ENCODE measurements at places on chromosomes 16 and 17.

- DNase-seq, result no peak
Observed at GRCh38 chr17:33745047-33745760, 452.1 kb upstream of the ASIC2 start.

DNA sequence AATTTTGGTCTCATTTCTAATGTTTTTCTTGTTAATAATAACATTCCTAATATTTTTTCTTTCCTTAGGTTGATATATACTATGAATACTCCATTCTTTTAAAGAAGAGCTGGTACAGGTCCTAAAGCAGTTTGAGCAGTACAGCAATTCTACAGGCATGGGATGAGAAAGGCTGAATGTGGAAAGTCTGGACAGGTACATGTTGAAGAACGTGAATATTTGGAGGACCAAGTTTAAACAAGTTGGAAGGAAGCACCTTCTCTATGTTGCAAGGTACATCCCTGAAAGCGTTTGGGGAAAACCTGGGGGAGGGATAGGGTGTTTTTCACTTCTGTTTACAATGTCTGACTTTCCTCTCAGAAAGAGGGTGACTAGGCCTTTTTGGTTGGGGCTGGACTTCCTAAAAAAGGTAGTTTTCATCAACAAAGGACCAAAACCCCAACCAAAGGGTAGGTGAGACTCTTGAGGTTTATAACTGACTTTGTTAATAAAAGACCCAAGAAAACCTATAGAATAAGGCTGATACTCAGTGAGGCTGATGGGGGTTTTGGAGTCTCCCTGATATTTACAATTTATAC is 95.9 kb upstream of the AXIN2 start:
- no peak for DNase-seq

DNA sequence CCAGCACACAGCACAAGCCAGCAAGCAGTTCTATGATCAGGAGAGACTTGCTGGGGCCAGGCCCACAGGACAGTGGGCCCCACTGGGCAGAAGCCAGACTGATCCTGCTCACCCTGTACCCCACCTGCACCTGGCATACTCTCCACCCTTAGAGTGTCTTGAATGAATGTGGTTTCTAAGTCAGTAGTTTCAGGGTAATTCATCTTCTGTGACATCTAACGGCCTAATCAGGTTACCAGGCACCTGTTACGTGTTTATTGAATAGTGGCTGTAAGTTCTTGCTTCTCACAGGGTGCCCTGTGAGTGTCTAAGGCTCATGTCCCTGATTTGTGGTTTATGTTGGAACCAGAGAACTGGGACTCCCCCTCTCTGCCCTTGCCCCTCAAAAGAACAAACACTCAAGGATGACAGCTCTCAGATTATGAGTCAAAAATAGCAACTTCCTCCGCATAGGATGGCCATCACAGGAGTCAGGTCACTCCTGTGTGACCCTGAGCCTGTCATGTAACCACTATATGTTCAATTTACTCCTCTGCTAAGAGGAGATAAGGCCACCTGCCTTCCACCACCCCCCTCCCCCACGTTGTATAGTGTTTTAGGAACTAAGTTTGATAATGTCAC is 7.0 kb upstream of the OR2C1 start:
- no peak for DNase-seq

- no peak for DNase-seq
Observed at GRCh38 chr17:63222655-63223054, 223.5 kb downstream of the CYB561 start.

GRCh38 chr16:51391798-51392511 is 240.9 kb upstream of the SALL1 start:
- DNase-seq, result no peak

DNA sequence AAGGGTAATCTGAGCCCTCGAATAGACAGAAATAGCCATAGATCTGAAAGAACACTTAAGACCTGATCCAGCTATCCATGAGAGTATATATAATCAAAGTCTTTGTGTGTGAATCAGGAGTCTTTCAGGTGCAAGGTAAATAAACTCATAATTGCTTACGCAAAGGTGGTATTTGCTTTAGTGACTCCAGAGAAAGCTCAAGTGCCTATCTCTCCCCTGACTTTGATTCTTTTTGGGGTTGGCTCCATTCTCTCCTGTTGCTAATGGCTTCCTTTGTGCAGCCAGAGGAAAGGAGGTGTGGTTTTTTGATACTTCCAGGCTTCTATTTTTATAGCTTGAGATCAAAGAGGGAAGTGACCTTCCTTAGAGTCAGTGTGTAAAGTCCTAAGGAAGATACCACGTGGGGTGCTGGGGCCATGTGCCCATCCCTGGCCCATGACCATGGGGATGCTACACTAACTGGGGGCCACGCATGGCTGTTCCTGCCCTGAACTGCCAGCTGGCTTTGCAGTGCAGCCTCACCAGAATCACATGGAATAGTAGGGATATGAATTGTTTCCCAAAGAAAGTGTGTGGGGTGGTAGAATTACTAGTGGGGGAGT is 45.8 kb downstream of the TENT4B start:
- no peak for DNase-seq

GRCh38 chr17:68391561-68392268 is 65.6 kb downstream of the WIPI1 start:
- DNase-seq, result no peak

DNA sequence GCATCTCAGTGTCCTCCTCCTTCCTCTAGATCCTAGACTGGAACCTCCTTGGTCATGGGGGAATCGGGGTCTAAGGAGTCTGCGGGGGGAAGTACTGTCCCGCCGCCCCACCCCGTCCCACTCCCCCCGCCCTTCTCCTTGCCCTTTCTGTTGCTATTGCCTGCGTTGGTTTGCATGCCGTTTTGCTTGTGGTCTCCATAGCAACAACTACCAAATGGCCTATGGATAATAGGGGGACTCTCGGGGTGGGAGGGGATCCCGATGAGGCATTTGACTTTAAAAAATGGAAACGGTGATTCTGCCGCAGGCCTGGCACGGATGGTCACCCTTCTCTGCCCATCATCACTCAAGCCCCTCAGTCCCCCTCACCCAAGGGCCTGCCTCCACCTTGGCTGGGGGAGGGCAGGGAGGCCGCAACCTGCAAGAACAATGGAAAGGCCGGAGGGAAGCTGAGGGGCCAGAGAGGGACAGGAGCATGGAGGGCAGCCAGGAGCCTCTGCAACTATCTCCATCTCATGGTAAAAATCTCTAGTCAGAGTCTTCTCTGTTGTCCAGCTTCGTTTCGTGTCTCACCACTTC is 231.4 kb upstream of the TNRC6C start:
- no peak for DNase-seq

GRCh38 chr16:15966836-15967546 is 17.6 kb downstream of the ABCC1 start:
- peak; percentile 93 for DNase-seq

DNA sequence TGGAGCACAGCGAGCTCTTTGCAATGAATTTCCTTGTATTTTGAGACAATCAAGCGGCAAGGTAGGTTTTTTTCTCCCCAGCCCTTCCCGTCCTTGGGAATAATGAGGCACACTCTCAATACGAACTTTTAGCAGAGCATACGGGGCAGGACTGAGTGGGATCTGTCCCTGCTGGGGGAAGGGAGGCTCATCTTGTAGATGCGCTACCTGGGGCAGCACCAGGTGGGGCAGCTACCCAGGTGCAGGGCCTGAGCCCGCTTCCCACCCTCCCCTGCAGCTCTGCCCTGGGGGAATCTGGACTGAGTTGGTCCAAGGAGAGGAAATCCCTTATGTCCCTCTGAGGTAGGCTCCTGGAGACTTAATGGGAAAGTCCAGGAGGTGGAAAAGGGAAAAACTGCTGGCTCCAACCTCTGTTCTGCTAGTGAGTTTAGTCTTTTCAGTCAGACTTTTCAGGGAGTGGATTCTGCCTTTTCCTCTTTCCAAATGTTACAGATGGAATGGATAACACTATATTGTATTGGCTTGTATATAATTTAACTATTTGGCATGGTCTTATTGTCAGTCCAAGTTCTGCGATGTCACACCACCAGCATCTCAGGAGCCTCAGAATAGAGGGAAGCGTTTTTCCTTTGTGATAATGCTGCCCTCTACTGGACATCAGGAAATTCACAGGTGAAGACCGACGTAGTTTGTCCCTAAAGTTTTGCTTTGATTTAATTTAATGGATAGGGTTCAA is 9.6 kb upstream of the CES1 start:
- peak; percentile 44 for DNase-seq

GRCh38 chr17:4358154-4358553 is 8.3 kb downstream of the UBE2G1 start:
- DNase-seq, result no peak

- no peak for DNase-seq
Observed at GRCh38 chr17:11170881-11171280, 70.1 kb upstream of the SHISA6 start.

- DNase-seq, result no peak
Observed at GRCh38 chr17:57328109-57328882, 72.0 kb downstream of the MSI2 start.

- DNase-seq, result no peak
Observed at GRCh38 chr17:7667656-7668406, 17.1 kb downstream of the ATP1B2 start.

GRCh38 chr17:34300652-34301370 is 15.3 kb downstream of the CCL11 start:
- peak; percentile 77 for DNase-seq

DNA sequence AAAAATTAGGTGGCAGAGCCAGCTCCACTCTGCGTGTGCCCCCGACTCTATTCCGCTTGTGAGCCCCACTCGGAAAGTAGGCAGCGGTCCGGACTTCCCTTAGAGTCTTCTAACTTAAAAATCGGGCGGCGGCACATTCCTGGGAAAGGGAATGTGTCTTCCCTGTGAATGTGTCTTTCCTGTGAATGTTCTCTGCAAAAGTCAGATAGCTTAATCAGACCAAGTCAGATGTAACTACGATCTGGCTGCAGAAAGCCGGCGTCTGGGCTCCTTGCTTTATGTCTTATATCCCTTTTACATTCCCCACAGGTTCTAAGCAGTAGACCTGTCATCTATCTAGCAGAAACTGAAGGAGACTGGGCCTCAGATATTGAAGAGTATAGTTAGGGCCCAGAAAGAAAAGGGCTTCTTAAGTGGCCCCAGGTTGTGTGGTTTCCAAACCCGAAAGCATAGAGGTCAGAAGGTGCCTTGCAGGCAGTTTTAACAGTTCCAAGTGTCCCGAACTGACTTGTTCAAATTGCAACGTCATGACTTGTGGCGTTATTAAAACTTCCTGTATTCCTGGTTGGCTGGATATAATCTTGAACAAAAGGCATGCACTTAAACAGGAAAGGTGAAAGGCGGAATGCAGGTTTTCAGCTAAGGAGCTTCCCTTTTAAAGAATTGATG is 601 bp downstream of the PHKB start:
- DNase-seq, result peak; percentile 63

DNA sequence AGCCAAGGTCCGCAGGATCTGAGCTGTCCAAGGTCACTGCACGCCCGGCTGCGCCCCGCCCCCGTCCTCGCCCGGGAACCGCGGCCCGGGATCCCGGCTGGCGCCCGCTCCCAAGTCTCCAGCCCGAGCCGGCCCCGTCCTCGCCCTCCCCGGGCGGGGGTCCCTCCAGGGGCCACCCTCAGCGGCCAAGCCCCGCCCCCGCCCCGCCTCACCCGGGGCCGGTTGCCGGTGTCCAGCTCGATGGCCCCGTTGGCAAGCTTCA is 216 bp downstream of the VPS9D1 start:
- no peak for DNase-seq

DNA sequence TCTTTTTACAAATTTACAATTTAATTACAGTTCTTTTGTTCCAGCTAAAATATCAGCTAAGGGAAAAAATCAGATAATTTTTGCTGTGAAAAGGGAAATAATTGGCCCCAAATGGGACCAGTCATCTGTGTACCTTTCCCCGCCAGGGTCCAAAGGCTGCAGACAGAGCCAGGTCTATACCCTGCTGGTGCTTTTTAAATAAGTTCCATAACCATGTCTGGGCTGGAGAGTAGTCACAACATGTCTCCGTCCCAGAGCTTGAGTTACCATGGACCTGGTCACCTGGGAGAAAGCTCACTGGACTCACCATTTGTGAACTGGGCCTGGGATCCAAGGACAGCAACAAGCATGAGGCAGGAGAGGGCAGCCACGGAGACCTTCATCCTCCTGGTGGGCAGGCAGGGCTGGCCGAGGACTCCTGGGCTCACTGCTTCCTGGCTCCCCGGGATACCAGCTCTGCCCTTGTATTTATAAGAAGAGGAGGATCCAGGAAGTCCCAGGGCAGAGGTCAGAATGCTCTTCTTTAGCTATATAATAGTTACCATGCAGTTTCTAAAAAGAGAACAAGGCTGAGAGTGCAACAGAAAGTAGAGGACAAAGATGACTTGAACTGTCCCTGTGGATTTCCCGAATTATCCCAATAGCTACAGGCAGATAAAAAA is at the start of gene CCL15:
Gene CCL15 (minus strand): TSS at position 444 of the 662 bp plus-strand sequence. CDS start 61 bp downstream, at position 383.
- no peak for DNase-seq

DNA sequence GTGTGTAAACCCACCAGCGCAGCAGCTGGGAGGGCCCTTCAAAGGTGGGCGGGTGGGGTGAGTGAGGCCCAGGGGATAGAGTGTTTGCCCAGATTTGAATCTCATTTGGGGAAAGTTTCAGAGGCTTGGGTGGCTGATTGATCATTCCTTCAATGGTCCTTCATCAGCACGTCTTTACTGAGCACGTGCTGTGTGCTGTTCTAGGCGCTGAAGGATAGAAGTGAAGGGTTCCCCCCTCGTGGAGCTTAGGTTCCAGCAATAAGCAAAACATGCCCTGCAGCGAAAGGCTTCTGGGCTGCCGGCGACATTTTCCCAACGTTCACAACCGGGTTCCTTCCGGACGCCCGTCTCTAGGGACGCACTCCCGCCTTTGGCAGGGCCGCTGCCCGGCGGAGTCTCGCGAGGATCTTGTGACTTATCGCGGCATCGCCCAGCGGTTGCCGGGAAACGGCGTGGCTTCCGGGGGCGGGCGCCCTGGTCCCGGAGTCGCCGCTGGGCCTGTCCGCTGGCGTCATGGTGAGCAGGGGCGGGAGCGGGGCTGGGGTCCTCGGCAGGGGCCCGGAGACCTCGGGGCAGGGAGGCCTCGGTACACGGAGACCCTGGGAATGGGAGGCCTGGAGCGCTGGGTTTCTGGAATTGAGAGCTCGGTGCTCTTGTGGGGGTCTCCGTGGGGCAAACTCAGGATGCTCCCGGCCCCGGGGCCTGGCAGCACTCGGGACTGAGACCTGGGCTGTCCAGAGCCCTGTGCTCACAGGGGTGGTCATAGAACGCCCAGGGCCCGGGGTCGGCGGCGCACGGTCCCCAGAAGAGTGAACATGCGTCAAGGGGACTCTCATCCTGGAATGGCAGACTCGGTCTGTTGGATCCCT is 3.2 kb upstream of the DBNDD1 start:
- peak; percentile 88 for DNase-seq

Measured in fibroblast of skin of back (primary cell).